ENCODE measurements at places on chromosomes 2 and 18. TPM values are rescaled to one million over a fixed set of nuclear protein-coding genes. Genes with fewer than 3 reads are reported as not detected.

Gene PUS10
- 9.2 TPM for total RNA-seq

DNA sequence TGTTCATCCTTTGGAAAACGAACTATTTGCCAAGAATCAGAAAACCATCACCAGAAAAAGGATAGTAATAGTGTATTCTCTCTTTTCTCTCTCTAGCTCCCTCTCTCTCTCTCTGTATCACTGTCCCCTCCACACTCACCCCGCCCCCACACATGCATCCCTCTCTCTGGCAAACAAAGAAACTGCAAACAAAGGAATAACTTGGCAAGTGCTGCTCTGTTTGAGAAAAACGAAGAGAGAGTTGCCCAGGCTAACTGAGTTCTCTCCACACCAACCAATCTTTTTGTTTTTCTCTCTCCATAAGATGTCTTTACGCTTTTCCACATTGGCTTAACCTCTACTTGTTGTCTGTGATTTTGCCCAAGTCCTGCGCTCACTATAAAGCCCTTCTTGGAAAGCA is 316.2 kb downstream of the EPHA4 start:
- H3K4me3 ChIP-seq, result no peak overlapping the region
- no peak for DNase-seq
- peaks cover 1% of the 10 kb centered on the region for H3K27me3 ChIP-seq
- no peaks in the 10 kb centered on the region for H3K36me3 ChIP-seq
- no peak overlapping the region for H3K27ac ChIP-seq

Gene CD28
- 128 TPM for total RNA-seq

DNA sequence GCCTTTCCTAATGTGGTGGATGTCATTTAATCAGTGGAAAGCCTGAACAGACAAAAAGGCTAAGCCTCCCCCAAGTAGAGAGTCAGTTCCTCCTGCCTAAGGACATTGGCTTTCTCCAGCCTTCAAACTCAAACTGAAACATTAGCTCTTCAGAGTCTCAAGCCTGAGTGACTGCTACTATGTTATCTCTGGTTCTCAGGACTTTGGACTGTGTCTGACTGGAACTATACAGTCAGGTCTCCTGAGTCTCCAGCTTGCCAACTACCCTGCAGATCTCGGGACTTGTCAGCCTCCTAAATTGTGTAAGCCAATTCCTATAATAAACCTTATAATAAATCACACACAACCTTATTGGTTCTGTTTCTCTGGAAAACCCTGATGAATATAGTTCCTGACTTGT is 12.6 kb downstream of the HYCC2 start:
- H3K27me3 ChIP-seq, result no peaks in the 10 kb centered on the region
- H3K4me3 ChIP-seq, result no peak overlapping the region
- DNase-seq, result no peak
- H3K4me1 ChIP-seq, result peaks cover 47% of the 10 kb centered on the region

DNA sequence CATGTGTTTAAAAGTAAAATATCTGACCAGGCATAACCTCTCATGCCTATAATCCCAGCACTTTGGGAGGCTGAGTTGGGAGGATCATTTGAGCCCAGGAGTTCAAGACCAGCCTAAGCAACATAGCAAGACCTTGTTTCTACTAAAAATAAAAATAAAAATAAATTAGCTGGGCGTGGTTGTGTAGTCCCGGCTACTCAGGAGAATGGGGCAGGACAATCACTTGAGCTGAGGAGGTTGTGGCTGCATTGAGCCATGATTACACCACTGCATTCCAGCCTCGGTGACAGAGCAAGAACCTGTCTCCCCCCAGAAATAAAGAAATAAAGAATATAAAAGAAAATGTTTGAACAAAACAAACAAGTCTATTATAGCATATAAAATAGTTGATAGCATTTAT is 158.3 kb downstream of the ZBTB7C start:
- H3K27me3 ChIP-seq, result peaks cover 26% of the 10 kb centered on the region
- no peaks in the 10 kb centered on the region for H3K4me1 ChIP-seq
- DNase-seq, result no peak
- peaks cover 6% of the 10 kb centered on the region for H3K36me3 ChIP-seq

DNA sequence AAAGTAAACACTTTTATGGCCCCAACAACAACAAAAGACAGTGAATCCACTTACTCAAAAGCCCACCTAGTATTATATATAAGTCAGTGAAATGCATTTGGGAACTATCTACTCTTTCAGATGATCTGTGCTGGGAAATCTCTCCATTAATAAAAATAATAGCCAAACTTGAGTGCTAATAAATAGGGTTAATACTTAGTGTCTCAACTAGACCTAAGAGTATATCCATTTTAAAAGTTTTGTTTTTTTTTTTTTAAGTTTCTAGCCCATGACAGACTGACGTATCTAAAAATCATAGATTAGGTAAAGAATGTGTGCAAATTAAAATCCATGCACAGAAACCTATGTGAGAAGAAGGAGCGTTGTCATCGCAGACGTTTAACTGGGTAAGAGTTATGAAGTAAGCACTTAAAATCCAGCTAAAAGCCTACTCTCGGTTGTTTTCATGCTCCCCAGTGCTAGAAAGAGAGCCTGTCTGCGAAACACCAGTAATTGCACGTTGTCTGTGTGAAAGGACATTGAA is 83.4 kb upstream of the PELI1 start:
- DNase-seq, result no peak
- H3K36me3 ChIP-seq, result no peaks in the 10 kb centered on the region
- H3K27ac ChIP-seq, result peak overlapping the region; percentile 94

- no peak overlapping the region for H3K27ac ChIP-seq
- no peaks in the 10 kb centered on the region for H3K36me3 ChIP-seq
- peaks cover 19% of the 10 kb centered on the region for H3K4me1 ChIP-seq
Observed at GRCh38 chr2:47485751-47486300, 82.9 kb downstream of the MSH2 start.

Gene TSPYL6
- not detected for total RNA-seq

Measured in naive thymus-derived CD8-positive, alpha-beta T cell (primary cell).